ENCODE measurements at places on chromosomes 5 and 9. TPM values are rescaled to one million over a fixed set of nuclear protein-coding genes. Genes with fewer than 3 reads are reported as not detected.

GRCh38 chr5:53416144-53416738 is 64.2 kb upstream of the FST start:
- no peak for DNase-seq

- DNase-seq: peak; percentile 96
Measured at GRCh38 chr9:5509573-5509972, 758 bp upstream of the PDCD1LG2 start.

- no peak for DNase-seq
Measured at GRCh38 chr9:16625811-16626210, 244.7 kb downstream of the BNC2 start.

CDO1 gene
- total RNA-seq: 6.3 TPM

GRCh38 chr5:171524466-171524865 is 105.0 kb downstream of the FGF18 start:
- DNase-seq: no peak

GRCh38 chr5:112634166-112634565 is 103.5 kb upstream of the APC start:
- DNase-seq: no peak

PRLR gene
- not detected for total RNA-seq

PCDHA7 gene
- total RNA-seq: 0.33 TPM

HNRNPH1 gene
- total RNA-seq: 648 TPM

- no peak for DNase-seq
Measured at GRCh38 chr5:23139338-23140171, 286.4 kb upstream of the CDH12 start.

DOCK8 gene
- total RNA-seq: 0.78 TPM

DNA sequence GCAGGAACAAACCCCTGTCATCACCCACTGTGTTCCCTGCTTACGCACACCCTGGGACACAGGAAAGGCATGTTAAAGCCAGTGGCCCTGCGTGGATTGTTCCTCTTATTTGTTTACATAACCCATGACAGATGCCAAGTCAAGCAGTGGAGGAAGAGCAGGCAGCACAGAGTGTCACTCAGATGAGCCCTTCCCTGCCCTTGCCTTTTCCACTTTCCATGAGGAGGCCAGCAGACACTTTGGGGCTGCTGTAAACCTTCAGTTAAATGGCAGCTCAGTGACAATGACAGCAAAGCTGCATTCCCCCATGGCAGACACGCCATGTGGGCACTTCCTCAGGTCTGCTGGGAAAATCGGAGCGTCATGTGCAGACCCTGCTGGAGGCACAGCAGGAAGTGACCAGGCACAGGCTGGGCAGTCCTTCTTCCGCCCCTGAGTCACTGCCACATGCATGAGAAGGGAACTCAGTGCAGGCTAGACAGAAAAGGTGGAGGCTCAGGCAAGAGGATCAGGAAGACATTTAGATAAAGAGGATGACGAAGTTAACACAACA is 216.8 kb upstream of the PIK3R1 start:
- DNase-seq: peak; percentile 67

- no peak for DNase-seq
Measured at GRCh38 chr5:147901599-147902039, 4.7 kb downstream of the C5orf46 start.

ARID3C gene
- 0.13 TPM for total RNA-seq

- DNase-seq: no peak
Measured at GRCh38 chr9:128548876-128549275, 3.5 kb upstream of the SPTAN1 start.

DNA sequence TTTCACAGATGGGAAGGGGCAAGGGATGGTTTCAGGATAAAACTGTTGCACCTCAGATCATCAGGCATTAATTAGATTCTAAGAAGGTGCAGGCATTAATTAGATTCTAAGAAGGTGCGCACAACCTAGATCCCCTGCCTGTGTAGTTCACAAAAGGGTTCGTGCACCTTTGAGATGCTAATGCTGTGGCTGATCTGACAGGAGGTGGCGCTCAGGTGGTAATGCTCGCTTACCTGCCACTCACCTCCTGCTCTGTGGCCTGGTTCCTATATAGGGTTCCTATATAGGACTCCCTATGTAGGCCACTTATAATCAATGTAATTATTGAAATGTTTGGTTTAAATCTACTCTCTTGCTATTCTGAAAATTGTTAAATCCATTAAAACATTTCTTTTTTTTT is 171.0 kb downstream of the MSX2 start:
- DNase-seq: no peak

Data from pulmonary artery endothelial cell (primary cell).